ENCODE measurements at places on chromosomes 7 and 10.
A peak's percentile ranks its signal among the peaks of the same experiment; 100 is the strongest.

GRCh38 chr7:134140889-134141867 is 14.0 kb downstream of the LRGUK start:
- peak; percentile 10 for DNase-seq

- no peak for DNase-seq
Observed at GRCh38 chr7:144074374-144074773, 4.8 kb downstream of the OR2A25 start.

GRCh38 chr10:99425204-99425603 is 5.2 kb downstream of the GOT1 start:
- no peak for DNase-seq

DNA sequence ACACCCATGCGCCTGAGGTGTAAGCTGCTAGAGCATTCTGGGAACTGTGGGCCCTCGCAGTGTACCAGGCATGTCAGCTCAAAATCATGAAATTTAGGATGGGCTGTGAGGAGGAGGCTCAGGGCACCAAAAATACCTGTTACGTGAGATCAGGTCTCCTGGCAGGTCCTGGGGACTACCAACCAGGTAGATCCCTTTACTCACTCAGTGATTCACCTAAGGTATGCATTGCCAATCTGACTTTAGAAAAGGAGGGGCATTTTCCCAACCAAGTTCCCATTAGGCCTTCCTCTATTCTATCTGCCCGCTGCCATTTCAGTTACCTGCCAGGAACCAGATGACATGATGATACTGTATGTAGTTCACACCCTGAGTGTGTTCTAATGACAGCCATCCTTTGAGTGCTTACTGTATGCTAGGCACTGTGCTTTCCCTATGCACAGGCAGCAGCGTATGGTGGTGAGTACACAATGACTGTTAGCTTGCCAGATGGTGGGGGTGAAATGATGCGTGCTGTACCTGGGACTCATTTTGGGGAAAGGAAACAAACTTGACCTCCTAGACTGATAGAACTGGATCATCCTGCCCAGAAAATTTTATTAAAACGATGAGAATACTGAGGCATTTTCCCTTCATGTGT is 62.0 kb downstream of the CFAP58 start:
- DNase-seq: no peak

- no peak for DNase-seq
Observed at GRCh38 chr7:83161899-83162401, 734 bp downstream of the PCLO start.

DNA sequence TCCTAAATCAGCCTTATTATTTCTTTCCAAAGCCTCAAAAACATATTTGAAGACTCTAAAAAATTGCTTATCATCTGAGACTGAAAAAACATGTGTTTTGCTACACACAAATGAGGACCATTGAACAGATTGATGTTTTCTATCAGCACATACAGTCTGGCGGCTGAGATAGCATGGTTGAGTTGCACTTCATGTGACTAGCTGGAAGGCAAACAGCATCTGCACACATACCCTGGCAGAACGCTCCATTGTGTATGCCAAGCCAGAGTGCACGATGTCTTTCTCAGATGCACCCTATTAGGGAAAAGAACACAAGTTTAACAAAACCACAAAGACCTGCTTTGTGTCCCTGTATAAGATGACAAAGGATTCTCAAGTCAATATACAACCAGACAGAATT is 33.0 kb downstream of the FAM25A start:
- DNase-seq: no peak

DNA sequence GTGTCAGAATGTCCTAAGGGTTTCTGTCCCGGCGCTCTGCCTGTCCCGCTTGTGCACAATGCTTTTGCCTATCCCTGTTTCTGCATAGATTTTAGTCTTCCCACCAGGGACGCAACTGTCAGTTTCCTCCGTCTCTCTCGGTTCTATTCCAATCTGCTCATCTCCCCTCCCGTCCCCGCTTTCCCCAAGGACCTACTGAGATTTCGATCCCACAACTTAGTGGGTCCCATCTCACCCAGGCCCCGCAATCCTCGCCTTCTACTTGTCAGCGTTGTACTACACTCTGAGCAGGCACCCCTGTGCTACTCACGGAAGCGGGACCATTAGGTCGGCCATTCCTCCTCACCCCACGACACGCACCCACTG is 519 bp upstream of the ZNF655 start:
- no peak for DNase-seq

DNA sequence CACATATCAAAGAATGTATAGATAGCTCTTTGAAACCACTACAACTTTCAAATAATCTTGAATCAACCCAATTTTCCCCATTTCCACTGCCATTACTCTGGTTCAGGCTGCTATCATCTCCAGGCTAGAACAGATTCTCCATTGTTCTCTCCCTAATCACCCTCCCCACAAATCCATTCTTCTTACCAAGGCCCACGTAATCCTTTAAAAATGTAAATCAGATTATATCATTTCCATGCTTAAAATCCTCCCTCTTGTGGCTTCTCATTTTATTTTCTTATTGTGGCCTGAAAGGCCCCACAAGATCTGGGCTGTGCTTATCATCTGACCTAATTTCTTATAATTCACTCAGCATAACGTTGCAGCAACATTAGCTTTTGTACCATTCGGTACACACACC is 3.0 kb upstream of the PON1 start:
- DNase-seq: no peak

DNA sequence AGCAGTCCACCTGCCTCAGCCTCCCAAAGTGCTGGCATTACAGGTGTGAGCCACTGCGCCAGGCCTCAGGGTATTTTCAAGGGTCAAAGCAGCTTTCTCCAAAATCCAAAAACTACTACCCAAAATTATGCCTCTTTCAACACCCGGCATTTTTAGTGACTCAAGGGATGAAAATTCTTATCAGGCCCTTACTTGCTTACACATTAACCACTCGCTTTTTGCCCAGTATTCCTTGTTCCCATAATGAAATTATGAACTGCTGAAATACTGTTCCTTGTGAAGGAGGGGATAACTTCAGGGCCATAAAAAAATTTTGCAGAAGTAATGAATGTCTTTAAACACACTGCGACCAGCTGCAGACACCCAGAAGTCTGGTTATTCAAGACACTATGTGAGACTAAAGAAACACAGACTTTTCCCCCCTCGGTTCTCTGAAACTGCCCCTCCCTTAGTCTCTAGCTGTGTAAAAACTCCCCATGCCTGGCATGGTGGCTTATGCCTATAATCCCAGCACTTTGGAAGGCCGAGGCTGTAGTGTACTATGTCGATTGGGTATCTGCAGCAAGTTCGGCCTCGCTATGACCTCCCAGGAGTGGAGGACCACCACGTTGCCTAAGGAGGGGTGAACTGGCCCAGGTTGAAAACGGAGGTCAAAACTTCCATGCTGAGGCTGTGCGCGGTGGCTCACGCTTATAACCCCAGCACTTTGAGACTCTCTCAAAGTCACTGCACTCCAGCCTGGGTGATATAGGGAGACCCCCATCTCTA is 12.0 kb downstream of the FXYD4 start:
- no peak for DNase-seq

GRCh38 chr10:108850138-108850854 is 1073.0 kb downstream of the XPNPEP1 start:
- DNase-seq: no peak

- no peak for DNase-seq
Observed at GRCh38 chr10:87635498-87636312, 24.0 kb upstream of the PAPSS2 start.

- no peak for DNase-seq
Observed at GRCh38 chr7:104207348-104207730, 474 bp downstream of the ORC5 start.

Measured in stimulated activated CD8-positive, alpha-beta memory T cell treated with anti-CD3 and anti-CD28 coated beads, Interleukin-12 subunit alpha, Interleukin-12 subunit beta, amount 100 ng/mL, for 1 hour (primary cell).